ENCODE measurements at places on chromosomes 7 and 10. TPM values are rescaled to one million over a fixed set of nuclear protein-coding genes. Genes with fewer than 3 reads are reported as not detected.

The SUN1 gene
- 234 TPM for total RNA-seq

GRCh38 chr7:140631021-140631420 lies 9.6 kb downstream of the DENND2A start:
- no peak for DNase-seq

- DNase-seq = no peak
These were observed 6.5 kb downstream of the CABCOCO1 start for GRCh38 chr10:61669161-61669725.

DNA sequence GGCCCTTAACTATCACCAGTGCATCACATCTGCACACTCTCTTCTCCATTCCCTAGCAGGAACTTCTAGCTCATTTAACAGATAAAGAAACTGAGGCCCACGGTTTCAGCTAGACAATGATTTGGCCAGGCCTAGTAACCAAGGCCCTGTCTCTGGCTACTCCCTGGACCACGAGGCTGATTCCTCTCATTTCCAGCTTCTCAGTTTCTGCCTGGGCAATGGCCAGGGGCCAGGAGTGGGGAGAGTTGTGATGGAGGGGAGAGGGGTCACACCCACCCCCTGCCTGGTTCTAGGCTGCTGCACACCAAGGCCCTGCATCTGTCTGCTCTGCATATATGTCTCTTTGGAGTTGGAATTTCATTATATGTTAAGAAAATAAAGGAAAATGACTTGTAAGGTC lies 13.5 kb downstream of the AQP1 start:
- DNase-seq = no peak
